ENCODE measurements at places on chromosomes 16 and 17. TPM values are rescaled to one million over a fixed set of nuclear protein-coding genes. Genes with fewer than 3 reads are reported as not detected.

ANKRD13B gene
- total RNA-seq, result 12.0 TPM

PRR35 gene
- total RNA-seq, result not detected

DNA sequence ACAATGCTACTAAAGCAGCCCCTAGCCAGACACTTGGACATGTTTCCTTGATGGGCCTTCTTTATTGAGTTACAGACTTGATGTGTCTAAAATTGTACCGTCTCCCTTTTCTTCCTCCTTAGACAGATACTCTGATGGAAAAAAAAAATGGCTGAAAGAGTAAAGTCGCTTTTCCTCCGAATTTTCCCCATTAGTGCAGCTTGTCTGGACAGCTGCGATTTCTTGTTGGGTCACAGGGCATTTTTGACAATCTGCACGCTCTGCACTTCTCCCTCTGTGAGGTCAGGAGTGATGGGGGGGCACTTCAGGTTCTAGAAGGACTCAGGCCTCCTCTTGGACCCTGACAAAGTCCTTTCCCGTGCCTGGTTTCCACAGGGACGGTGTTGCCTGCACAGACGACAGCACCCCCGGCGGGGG lies 968 bp upstream of the PRKAR1A start:
- no peak for DNase-seq
- peaks cover 56% of the 10 kb centered on the region for H3K4me1 ChIP-seq
- peak overlapping the region; percentile 79 for H3K4me3 ChIP-seq
- no peaks in the 10 kb centered on the region for H3K36me3 ChIP-seq

DNA sequence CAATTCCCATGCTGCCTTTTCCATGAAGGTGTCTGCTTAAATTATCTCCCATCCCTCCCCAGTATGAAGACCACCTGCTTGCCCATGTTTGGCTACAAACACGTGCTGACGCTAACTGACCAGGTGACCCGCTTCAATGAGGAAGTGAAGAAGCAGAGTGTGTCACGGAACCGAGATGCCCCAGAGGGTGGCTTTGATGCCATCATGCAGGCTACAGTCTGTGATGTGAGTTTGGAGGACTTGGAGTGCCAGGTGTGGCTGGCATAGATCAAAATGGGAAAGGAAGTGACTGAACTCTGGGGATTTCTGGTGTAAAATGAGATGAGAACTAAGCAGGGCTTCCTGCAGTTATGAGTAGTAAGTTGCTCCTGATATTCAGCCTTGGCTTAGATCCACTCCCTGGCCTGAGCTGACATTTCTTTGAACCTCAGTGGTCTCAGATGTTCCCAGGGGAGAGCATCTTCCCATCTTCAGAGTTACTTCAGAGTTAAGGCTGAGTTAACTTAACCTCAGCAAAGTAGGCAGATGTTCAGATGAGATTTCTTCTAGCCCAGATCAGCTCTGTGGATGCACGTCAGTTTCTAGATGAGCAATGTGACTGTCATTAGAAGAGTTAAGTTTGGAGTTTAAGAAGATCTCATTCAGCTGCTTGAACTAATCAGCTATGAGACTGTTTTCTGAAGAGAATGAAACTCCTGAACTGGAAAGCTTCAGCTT lies 32.7 kb downstream of the ITGB3 start:
- H3K27ac ChIP-seq, result no peak overlapping the region
- DNase-seq, result no peak
- no peak overlapping the region for H3K4me3 ChIP-seq
- H3K36me3 ChIP-seq, result no peaks in the 10 kb centered on the region
- no peaks in the 10 kb centered on the region for H3K27me3 ChIP-seq
- no peaks in the 10 kb centered on the region for H3K4me1 ChIP-seq
